AG09309 (cell line): ENCODE measurements at places on chromosomes 5 and 9.
A peak's percentile ranks its signal among the peaks of the same experiment; 100 is the strongest.

- no peak for DNase-seq
These were observed 338.3 kb downstream of the RAB3C start for GRCh38 chr5:58921159-58921558.

DNA sequence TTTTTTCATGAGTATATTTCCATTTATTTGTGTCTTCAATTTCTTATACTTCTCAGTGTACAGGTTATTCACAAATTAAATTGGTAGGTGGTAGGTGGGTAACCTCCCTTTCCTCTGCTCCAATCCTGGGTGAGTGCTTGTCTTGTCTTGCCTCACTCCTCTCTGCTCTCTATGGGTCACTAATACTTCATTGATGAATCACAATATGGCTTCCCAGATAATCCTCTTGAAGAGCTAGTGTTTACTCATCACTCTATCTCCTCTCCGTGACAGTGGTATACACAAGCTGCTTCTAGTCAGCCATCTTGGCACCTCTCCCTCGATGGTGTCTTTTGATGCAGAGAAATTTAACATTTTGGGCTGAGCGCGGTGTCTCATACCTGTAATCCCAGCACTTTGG, 331.8 kb upstream of the NMUR2 start:
- no peak for DNase-seq

DNA sequence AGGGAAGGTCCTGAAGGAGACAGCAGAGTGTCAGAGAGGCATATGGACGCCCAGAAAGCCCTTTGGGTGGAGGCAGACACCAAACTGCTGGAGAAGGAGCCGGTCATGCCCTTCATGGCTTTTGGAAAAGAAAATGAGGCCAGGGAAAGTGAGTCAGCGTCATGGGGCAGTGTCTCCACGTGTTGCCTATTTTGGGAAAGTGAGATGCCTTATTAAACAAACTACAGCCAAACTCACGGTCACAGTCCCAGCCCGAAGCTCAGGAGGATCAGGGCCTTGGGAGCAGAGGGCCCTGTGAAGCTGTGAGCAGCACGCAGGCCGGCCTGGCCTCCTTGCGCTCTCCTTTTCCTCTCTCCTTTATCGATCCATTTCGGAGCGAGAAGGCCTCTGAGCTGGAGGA, 25.0 kb downstream of the RGS3 start:
- DNase-seq, result no peak

DNA sequence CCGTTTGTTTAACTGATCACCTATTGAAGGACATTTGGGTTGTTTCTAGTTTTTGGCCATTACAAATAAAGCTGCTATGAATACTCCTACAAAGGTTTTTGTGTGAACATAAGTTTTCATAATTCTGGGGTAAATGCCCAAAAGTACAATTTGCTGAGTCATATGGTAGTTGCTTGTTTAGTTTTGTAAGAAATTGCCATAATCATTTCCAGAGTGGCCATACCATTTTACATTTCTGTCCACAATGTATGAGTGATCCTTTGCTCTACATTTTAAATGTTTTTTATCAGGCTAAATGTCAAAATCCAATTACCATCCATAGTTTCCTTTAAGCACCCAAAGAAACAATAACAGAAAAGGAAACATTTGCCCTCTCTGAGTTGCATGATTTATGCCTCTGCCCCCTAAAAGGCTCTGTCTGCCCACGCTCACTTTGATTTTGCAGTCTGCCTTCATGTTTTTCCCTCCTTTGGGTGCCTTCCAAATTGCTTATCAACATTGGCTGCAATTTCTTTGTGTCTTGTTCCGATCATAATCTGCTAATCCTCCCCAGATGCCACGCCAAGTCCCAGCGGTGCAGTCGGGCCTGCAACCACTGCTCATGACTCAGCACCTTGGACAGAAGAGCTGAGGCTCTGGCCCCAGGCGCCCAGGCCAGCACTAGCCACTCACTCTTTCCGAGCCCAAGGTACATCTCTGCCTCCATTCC, 339.2 kb downstream of the PIK3R1 start:
- peak; percentile 93 for DNase-seq

DNA sequence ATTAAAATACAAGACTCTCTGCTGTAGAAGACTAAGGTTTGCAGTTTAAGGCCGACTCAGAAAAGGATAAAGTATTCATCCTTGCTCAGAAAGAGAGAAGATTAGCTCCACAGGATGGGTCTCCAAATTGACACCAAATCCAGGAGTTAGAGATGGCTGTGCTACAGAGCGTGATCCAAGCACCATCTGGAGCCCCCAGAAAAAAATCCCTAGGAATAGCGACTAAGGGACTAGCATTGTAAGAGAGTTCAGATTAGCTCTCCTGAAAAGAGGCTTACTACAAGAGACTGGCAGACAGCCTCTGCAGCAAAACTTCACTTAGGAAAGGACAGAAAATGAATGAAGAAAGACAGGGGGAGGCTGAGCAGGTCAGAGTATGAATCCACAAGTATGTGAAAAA, 3.7 kb downstream of the SIL1 start:
- no peak for DNase-seq

DNA sequence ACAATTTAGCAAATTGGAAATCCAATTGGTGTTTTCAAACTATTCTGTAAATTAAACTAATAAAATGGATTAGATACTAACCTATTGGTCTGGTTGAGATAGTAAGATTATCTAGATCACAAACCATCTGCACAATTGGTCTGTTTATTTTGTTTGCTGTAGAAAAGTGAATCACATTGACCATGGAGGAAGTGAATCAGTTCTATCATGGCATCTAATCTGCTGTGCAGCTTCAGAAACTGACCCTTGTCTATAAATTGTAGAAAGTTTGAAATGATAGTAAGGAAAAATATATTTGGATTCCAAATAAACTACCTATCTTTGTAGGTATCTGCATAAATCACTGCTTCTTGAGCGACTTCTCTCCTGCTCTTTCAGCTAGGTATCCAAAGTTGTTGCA, 1865.4 kb downstream of the MAT2B start:
- DNase-seq, result no peak

GRCh38 chr5:63261695-63262094, 683.1 kb downstream of the LRRC70 start:
- DNase-seq, result no peak

GRCh38 chr5:137706841-137707240, 29.0 kb downstream of the KLHL3 start:
- DNase-seq, result no peak

- DNase-seq, result no peak
These were observed 204.1 kb downstream of the ARRDC3 start for GRCh38 chr5:91179018-91179417.

GRCh38 chr5:137265457-137265856, 233.7 kb downstream of the SPOCK1 start:
- no peak for DNase-seq

- no peak for DNase-seq
These were observed 94.9 kb downstream of the DENND1A start for GRCh38 chr9:123834889-123835562.

DNA sequence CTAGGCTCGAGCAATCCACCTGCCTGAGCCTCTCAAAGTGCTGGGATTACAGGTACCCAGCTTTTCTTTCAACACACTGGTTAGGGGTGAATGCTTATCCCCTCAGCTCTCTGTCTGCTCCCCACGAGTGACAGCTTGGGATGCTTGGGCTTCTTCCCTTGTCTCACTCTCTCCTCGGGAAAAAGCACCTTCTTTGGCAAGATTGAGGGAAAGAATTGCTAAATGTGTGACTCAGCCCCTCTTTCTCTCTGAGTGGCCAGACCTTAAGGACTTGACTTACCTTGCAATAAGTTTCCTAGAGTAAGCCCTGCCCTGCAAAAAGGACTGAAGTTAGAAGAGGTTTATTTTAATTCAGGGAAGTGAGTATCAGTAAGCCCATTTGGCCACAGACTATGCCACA, 68.1 kb upstream of the ERBIN start:
- no peak for DNase-seq

DNA sequence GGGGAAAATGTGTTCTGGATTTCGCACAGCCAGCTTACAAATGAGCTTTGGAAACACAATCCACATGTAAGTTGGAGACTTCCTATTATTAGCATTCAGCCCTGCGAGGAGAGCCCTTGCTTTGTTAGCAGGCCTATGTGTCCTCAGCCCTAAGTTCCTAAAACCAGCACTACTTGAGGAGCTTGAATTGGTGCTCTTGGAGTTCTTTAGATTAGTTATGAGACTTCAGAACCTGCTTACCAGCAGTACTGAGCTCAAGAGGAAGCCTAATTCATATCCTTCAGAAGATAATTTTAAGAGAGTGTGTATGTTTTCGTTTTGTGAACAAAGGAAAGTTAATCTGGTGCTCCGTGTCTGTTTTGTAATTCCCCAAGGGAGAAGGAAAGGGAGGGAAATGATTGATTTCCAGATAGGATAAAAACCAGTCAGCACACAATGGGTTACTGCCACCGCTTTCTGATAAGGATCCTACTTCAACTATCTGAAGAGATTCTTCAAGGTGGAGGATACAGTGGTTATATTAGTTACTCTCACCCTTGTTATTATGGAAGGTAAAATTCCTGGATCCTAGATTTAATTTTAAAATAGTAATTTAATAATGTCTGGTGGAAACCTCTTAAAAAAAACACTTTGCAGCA, 35.2 kb downstream of the PIK3R1 start:
- no peak for DNase-seq

DNA sequence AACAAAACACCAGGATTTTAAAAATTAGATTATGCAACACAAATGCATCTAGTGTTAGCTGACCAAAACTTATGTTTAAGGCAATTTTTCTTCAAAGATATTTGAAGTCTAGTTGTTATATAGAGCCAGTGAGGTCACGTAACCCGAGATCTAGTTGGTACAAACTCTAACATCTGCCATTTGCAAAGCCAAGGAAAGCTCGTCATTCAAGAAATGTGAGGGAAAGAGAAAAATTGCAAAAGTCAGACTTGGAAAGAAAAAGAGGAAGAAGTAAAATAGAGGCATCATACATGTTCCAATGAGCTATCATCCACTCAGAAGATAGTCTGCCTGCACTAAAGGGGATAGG, 293.4 kb upstream of the PUM3 start:
- DNase-seq, result no peak

GRCh38 chr9:137145731-137146526, 7.0 kb downstream of the GRIN1 start:
- DNase-seq, result no peak

- DNase-seq, result no peak
These were observed 15.2 kb downstream of the FNBP1 start for GRCh38 chr9:130027533-130028365.

- DNase-seq, result no peak
These were observed 273.7 kb downstream of the FANCC start for GRCh38 chr9:95043826-95044225.

- DNase-seq, result no peak
These were observed 33.2 kb upstream of the NOTCH1 start for GRCh38 chr9:136578915-136579649.

DNA sequence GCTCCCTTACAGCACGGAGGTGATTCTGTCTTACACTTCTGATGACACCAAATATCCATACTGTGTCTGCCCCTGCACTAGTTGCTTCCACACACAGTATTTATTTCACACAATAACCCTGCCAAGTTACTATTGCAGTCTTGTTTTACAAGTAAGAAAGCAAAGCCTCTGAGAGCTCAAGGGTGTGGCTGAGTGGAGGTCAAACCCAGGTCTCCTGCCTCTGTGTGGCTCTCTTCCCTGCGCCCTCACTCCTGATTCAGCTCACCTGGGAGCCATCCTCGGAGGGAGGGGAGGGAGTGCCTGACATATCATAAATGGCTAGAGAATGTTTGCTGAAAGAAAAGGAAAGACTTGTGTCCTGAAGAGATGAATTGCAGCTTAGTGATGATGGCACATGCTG, 41.0 kb downstream of the MVB12B start:
- no peak for DNase-seq

DNA sequence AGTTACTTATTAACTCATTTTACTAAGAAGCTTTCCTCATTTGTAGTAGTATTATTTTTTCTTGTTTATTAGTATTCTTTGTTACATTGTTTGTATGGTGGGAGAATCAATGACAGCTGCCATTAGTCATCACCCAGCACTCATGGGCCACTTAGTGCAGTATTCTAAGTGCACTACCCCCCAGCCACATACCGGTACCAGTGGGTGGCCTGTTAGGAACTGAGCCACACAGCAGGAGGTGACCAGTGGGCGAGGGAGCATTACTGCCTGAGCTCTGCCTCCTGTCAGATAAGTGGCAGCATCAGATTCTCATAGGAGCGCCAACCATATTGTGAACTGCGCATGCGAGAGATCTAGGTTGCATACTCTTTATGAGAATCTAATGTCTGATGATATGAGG, 24.2 kb upstream of the CAMLG start:
- no peak for DNase-seq

- no peak for DNase-seq
These were observed 161.6 kb downstream of the ACTL7B start for GRCh38 chr9:108694170-108694569.

DNA sequence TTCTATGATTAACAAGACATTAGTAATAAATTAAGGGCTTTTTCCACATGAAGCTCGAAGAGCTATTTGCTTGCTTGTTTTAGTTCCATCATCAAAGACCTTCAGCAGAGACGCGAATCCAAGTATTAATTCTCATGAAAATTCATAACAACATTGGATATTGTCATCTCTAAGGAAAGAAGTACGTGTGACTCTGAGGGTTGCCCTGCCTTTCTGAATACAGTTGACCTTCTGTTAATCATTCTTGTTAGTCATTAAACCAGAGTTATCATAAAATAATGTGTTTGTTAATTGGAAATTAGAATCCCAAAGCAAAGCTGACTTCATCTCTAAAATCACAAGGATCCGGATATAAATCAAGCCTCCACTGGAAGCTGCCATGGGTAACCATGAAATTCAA, 222.5 kb downstream of the ZNF608 start:
- no peak for DNase-seq

- no peak for DNase-seq
These were observed 26.1 kb downstream of the CHD1 start for GRCh38 chr5:98902733-98903132.

DNA sequence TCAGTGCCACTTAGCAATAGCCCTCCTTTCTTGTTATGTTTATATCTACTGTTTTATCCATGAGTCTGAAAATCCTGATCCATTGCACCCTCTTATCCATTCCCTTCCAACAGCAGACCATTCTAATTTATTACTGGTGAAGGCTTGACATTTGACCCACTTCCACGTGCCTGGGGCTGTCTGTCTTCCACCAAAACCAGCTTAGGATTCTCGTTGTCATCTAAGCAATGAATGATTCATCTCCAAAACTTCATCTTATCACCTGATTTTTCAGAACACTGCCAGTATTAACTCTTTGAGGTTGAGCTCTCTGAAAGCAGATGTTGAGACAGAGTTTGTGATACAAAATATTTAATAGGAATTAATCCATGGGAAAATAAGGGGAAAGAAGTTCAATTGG, 277.8 kb upstream of the FBXL7 start:
- no peak for DNase-seq

DNA sequence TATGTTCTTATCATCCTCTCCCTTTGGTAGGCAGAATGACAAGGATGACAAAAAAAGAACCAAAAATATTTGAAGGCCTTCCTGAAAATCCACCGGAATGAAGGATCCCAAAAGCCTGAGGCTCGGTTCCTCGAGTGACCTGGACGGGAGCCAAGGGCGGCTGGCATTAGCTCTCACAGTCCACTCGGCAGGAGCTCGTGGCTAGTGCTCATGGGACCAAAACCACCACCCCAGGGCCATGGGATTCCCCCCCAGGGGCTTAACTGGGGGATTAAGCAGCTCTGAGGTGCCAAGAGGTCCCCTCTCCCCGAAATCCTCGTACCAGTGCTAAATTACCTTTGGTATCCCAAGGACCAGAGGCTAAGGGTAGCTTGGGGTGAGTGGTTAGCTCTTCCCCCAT, 586 bp upstream of the PDZD2 start:
- DNase-seq, result no peak
